NK-92 treated with Interleukin-12 subunit alpha and Interleukin-12 subunit beta, amount 100 ng/mL, for 24 hours (cell line): ENCODE measurements at places on chromosomes 1 and 21.

DNA sequence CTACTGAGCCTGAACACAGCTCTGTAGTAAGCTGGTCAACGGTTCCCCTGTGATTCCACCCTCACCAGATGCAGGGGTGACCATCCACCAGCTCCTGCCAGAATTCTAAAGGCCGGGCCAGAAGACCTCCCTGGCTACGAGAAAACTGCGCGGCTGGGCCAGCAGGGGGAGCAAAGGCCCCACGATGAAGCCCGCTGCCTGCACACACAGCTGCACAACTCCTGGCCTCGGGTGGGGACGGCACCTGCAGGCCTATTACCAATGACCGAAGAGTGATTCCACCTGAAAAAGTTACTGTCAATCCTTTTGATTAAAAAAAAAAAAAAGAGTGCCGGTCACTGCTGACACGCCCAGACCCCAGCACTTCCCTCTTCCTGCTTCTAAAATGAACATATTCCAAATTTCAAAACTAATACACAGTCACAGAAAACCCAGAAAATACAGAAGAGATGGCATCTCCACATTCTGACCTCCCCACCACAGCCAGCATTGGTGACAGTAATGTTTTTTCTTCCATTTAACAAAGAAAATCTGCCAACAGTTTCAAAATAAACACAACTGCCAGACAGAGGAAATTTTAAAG is 49.8 kb upstream of the RIPK4 start:
- DNase-seq, result no peak

DNA sequence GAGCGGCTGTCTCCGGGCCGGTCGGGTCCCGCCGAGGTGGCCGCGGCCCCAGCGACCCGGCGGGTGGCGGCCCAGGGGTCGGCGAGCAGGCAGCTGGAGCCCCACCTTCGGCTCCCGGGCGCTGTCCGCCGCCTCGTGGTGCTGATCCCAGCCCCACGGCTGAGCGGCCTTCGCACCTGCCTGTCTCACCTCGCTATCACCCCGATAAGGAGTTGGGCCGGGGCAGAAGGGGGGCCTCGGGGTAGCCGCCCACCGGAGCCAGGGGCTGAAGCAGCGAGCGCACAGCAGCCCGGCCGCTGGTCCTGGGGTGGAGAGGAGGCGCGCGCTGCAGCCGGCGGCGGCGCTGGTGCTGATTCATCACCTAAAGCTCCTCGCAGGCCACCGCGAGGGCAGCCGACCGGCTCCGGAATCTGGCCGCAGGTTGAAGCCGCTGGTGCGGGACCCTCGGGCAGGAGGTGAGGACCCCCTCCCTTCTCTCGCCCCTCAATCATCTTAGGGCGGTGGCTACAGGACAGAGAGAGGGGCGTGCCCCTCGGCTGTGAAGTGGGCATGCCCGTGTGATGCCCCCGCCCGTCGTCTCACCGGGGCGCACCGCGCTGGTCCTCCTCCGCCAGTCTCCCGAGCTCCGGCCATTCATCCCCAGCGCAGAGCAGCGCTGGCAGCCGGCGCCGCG is 575 bp downstream of the TRIM67 start:
- DNase-seq, result no peak

GRCh38 chr1:205662135-205662738 is 18.1 kb downstream of the SLC45A3 start:
- no peak for DNase-seq

DNA sequence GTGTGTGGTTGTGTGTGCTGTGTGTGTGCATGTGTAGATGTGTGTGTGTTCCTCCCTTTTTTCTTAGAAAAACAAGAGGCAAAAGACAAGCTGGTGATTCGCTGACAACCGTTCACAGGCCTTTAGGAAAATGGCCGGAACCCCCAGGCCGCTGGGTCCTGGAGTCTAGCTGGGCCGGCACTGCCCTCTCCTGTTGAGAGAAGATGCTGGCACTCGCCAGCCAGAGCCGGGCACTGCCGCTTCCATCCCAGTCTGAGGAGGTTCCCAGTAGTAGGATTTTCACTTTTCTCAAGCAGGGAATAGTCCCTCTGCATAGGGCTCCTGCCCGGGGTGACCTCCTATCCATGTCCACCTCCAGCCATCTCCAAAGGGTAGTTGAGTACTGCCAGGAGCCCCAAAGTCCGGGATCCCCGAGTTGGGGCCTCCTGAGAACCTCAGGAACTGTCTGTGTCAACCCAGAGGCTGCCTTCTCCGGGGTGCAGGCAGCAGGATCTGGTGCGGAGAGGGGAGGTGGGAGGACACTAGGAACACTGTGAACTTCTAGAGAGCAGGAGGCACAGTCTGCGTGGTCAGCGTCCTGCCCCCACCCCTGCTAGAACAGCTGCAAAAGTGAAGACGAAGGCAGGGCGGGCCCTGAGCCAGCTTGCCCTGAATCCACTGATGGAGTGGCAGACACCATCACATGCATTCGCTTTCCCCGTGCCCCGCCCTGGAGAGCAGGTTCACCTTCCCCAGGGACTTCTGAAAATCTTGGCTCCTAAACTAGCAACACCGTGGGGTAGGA is 44.1 kb upstream of the ARHGEF16 start:
- DNase-seq, result no peak

- no peak for DNase-seq
Measured at GRCh38 chr1:89425056-89425455, 61.2 kb downstream of the GBP6 start.

DNA sequence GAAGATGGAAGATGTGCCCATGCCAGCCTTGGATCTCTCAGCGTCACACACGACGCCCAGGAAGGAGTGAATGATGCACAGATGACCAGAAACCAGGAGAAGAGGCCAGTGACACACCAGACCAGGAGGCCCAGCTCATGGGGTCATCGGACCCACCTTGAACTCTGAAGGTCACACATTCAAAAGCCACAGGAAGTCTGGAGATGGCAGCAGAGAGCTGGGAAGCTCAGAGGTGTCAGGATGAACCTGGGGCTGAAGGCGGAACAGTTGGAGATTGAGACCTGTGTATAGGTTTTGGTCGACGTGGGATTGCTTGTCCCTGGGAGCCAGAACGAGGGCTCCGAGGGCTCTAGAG is 43.6 kb downstream of the SLC19A1 start:
- no peak for DNase-seq

DNA sequence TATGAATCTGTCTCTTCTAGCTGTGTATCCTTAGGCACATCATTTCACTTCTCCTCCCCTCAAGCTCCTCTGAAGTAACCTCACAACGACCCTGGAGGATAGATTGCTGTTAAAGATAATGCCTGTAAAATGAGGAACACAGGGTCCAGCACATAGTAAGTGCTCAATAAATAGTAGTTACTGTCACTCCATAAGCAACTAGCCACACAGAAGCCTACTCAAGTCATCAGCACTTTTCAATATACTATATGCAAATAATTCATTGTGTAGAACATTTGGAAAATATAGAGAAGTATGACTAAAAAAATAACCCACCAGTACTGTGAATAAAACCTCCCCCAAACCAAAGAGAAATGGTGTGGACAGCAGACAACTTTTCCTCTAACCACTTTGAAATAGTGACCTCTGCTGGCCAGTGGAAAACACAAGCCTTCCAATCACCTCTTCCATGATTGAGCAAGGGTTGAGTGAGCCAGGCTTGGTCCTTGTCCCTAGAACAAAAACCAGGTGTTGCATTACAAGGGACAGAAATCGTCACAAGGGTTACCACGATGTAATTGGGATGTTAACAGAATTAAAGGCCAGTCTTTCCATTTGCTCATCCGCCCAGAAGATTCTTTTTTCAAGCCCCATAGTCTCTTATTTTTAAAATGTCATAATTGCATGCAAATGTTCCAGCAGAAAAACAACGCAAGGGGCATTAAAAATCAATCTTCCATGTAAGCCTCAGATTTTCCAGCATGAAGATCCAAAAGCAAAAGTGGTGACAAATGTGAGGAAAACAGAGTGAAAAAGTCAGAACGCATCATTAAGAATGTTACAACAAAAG is 15.7 kb upstream of the GLIS1 start:
- no peak for DNase-seq

- DNase-seq, result no peak
Measured at GRCh38 chr1:114178936-114179335, 25.3 kb upstream of the SYT6 start.

GRCh38 chr1:204572923-204573922 is 57.0 kb downstream of the MDM4 start:
- no peak for DNase-seq
